Body of pancreas (tissue), 4 donors: ENCODE measurements at places on chromosomes 6 and 20. TPM values are rescaled to one million over a fixed set of nuclear protein-coding genes. Genes with fewer than 3 reads are reported as not detected.

DNA sequence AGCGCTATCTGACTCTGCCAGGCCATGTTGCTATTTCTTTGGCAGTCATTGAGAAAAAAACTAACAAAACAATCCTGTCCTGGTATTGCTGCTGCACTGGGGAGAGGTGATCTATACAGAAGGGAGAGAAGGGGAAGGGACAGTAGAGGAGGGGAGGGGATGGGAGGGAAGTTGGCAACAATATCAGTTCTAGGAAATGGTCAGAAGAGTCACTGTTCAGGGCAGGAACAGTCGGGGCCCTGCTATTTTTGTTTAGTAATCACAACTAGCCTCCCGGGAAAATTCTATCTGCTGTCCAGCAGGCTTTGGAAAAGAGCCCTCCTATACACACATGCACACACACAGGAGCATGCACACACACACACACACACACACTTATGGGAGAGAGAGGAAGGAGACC lies 142.3 kb upstream of the CARMIL1 start:
- no peaks in the 10 kb centered on the region for H3K4me1 ChIP-seq
- no peaks in the 10 kb centered on the region for H3K36me3 ChIP-seq
- no peak overlapping the region for H3K27ac ChIP-seq
- DNase-seq = no peak

DOK5 gene
- not detected for total RNA-seq

MLIP gene
- total RNA-seq = under 0.01 TPM

DNA sequence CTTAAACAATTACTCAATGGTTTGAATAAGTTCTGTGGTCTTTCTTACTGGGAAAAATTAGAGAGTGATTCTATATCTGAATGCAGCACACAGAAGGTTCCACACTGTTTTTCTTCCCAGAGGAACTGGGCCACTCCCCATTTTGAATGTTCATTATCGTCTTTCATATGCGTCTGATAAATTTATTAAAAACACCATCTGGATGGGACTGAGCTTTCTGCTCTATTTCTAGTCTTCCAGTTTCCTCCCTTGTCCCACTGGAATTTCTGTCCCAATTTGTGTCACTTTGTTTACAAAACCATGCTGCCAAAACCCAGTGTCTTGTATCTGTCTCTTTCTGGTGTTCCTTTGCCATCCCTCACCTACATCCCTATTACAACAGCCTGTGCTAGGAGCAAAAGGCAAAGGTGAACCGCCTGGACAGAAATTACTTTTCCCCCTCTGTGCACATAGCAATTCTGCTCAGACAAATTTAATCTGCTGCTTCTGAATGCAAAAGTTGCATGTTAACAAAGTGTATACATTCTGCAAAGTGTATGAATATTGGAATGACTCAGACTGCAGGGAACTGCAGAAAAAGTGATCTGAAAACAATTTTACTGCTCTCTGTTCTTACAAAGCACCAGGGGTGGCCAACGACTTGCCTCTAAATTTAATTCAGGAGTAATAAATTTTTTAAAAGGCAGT lies 333.6 kb downstream of the BTBD9 start:
- DNase-seq = no peak
- no peak overlapping the region for H3K27ac ChIP-seq
- H3K4me3 ChIP-seq = no peak overlapping the region
- no peaks in the 10 kb centered on the region for H3K27me3 ChIP-seq

GRCh38 chr20:46704714-46705377 lies 4.6 kb upstream of the SLC2A10 start:
- peaks cover 3% of the 10 kb centered on the region for H3K4me1 ChIP-seq
- H3K36me3 ChIP-seq = no peaks in the 10 kb centered on the region
- H3K27ac ChIP-seq = no peak overlapping the region
- H3K4me3 ChIP-seq = no peak overlapping the region
- H3K27me3 ChIP-seq = no peaks in the 10 kb centered on the region

- H3K4me1 ChIP-seq = peaks cover 24% of the 10 kb centered on the region
- no peak overlapping the region for H3K4me3 ChIP-seq
- H3K27ac ChIP-seq = no peak overlapping the region
- DNase-seq = no peak
- H3K36me3 ChIP-seq = no peaks in the 10 kb centered on the region
Observed at GRCh38 chr6:53325785-53326184, 23.0 kb downstream of the ELOVL5 start.

DNA sequence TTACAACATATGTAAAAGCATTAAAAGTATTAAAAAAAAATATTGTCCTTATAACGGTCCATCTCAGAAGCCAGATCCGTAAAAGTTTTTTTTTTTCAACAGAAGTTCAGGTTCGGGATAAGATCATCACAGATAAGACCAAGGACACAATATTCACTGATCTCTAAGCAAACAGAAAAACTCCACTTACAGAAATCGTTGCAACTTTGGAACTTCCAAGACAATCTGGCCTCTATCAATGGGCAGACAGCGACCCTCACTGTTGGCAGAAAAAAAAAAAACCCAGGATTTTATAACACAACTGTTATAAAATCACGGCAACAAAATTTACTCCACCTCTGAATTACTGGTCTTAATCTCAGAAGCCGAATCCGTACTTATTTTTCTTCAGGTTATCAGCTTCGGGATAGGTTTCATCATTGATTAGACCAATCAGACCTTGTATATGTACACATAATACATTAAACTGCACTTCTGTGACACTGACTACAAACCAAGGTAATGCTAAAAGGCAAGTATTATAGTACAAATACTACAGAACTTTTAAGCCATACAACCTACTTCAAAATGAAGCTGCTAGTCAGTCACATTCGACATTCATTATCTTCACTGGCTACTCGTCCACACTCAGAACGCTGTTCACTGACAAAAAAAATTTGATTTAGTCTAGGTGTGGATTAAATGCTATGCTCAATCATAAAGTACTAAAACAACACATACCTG lies 34.7 kb upstream of the SYNCRIP start:
- no peaks in the 10 kb centered on the region for H3K27me3 ChIP-seq
- H3K36me3 ChIP-seq = no peaks in the 10 kb centered on the region
- H3K27ac ChIP-seq = no peak overlapping the region

KIF25 gene
- total RNA-seq = 1.8 TPM

- H3K4me1 ChIP-seq = no peaks in the 10 kb centered on the region
- H3K4me3 ChIP-seq = no peak overlapping the region
- no peak overlapping the region for H3K27ac ChIP-seq
- H3K27me3 ChIP-seq = no peaks in the 10 kb centered on the region
- no peaks in the 10 kb centered on the region for H3K36me3 ChIP-seq
Observed at GRCh38 chr6:17318435-17319165, 37.4 kb downstream of the RBM24 start.

MROH8 gene
- 13.5 TPM for total RNA-seq

RAET1L gene
- total RNA-seq = not detected

DNA sequence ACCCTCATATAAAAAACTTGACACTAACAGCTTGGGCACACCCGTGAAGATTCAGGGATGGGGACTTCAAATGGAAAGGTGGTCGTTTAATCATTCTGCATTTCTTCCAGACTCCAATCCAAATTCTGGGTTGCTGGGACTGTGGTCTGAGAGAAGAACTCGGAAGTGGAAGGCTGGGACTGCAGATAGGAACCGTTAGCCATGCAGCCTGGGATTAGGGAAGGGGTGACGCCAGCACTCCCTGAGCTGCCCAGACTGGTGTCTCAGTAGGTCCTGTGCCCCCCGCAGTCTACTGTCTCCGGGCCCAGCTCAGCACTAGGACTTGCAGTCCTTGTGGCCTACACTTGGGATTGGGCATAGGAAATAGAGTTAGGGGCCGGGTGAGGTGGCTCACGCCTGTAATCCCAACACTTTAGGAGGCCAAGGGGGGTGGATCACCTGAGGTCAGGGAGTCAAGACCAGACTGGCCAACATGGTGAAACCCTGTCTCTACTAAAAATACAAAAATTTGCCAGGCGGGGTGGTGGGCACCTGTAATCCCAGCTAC lies 511 bp upstream of the CLIC1 start:
- DNase-seq = peak; percentile 18
- H3K36me3 ChIP-seq = peaks cover 9% of the 10 kb centered on the region
- H3K4me3 ChIP-seq = no peak overlapping the region
- H3K27ac ChIP-seq = peak overlapping the region; percentile 86
- no peaks in the 10 kb centered on the region for H3K27me3 ChIP-seq

SIRPB2 gene
- 0.33 TPM for total RNA-seq

DNA sequence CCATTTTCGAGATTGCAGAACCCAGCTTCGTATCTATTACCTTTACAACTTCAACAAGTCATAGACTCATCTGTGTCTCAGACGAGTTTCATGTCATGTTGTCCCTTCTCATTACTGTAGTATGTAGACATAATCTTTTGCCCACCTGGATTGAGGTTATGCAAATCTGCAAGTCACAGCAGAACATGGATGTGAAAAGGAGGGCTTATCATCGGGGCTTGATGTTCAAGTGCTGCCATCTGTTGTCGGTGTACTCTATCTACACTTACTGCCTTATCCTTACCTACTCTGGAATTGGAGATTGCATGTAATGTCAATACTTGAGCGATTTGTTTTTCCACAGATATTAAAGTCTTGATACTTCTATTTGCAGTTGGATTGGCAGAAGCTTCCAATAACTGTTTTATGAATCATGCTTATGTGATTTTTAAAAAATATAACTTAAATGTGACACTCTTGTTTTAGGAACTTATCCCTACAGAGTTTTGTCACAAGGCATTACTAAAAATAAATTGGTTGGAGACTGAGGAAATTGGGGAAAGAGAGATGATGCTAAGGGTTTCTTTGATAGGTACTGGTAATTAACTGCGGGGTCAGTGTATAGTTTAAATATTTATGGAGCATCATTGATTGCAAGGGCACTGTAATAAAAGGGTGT lies 3.0 kb upstream of the GOPC start:
- peaks cover 13% of the 10 kb centered on the region for H3K4me1 ChIP-seq
- H3K36me3 ChIP-seq = no peaks in the 10 kb centered on the region
- no peak overlapping the region for H3K4me3 ChIP-seq
- no peaks in the 10 kb centered on the region for H3K27me3 ChIP-seq

FBXO5 gene
- not detected for total RNA-seq

DEFB132 gene
- total RNA-seq = not detected

- H3K4me3 ChIP-seq = no peak overlapping the region
- no peaks in the 10 kb centered on the region for H3K36me3 ChIP-seq
- no peak for DNase-seq
Observed at GRCh38 chr6:113092795-113093194, 745.7 kb downstream of the RFPL4B start.

SEL1L2 gene
- not detected for total RNA-seq

DNA sequence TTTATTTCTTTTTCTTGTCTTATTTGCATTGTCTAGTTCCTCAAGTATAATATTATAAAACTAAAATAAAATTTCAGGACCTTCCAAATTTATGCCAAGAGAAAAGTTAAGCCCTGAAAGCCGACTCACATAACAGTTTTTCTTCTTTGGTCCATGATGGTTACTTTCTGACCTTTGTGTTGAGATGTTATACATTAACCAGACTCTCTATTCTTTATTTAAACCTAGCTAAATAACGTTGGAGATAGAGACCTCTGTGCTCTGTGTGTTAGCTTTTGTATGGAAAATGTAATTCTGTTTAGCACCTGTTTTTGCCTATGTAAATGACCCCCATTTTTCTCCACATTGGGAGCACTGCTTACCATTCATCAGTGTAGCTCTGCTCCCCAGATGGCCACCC lies 352.4 kb downstream of the CD109 start:
- H3K27me3 ChIP-seq = no peaks in the 10 kb centered on the region
- H3K4me1 ChIP-seq = no peaks in the 10 kb centered on the region
- no peak for DNase-seq
